ENCODE measurements at places on chromosomes 1 and 21. TPM values are rescaled to one million over a fixed set of nuclear protein-coding genes. Genes with fewer than 3 reads are reported as not detected.
A peak's percentile ranks its signal among the peaks of the same experiment; 100 is the strongest.

DNA sequence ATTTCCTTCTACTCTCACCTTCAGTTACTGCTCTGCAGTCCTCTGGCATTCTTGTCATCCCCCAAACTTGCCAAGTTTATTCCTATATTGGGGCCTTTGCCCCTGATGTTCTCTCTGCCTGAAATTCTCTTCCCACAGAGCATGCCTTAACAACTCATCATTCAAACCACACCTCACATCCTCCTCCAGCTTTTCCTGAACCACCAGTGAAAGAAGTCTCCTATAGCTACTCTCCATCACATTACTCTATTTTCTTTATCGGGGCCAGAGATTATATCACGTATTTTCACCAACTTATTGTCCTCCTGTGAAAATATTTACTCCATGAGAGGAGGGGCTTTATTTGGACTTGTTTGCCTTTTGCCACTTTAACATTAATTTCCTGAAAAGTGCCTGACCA lies 32.1 kb downstream of the EXTL2 start:
- DNase-seq, result no peak

Gene UMODL1
- total RNA-seq, result not detected

GRCh38 chr1:82466891-82467290 lies 666.2 kb downstream of the ADGRL2 start:
- DNase-seq, result no peak

- DNase-seq, result no peak
Observed at GRCh38 chr1:98849969-98850636, 154.6 kb downstream of the PLPPR5 start.

Gene TENT5C
- total RNA-seq, result 10.2 TPM

DNA sequence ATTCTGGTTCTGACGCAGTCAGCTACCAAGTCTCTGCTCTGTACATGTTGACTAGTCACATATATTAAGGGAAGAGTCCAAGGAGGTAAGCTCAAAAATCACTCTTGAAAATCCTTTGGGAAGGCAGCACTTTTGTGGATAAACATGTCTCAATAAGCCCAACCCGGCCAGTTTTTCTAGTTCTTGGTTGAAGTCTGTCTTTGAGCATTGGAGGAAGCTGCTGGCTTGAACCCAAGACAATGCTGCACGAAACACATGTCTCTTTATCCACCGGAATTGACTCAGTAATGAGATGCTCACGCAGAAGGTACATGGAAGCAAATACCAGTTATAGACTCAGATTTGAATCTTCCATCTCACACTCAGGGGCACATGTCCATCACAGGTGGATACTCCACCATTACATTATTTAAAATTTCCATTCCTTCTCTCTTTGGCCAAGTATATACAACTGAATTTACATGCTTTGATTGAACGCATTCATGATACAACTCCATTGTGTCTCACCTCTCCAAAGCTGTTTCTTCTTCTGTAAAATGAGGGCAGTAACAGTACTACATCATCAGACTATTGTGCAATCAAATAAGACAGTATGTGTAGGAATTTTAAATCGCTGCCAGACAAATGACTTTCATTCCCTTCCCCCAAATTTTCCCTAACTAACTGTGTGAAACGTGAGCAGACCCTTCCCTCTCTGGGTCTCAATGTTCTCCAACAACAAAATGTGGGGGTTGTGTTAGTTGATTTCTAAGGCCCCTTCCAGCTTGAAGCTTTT lies 9.6 kb upstream of the GUCA2A start:
- peak; percentile 91 for DNase-seq

GRCh38 chr1:228208831-228209551 lies 1.1 kb downstream of the OBSCN start:
- DNase-seq, result peak; percentile 15

- no peak for DNase-seq
Observed at GRCh38 chr1:54837002-54837853, 36.1 kb upstream of the TTC22 start.

DNA sequence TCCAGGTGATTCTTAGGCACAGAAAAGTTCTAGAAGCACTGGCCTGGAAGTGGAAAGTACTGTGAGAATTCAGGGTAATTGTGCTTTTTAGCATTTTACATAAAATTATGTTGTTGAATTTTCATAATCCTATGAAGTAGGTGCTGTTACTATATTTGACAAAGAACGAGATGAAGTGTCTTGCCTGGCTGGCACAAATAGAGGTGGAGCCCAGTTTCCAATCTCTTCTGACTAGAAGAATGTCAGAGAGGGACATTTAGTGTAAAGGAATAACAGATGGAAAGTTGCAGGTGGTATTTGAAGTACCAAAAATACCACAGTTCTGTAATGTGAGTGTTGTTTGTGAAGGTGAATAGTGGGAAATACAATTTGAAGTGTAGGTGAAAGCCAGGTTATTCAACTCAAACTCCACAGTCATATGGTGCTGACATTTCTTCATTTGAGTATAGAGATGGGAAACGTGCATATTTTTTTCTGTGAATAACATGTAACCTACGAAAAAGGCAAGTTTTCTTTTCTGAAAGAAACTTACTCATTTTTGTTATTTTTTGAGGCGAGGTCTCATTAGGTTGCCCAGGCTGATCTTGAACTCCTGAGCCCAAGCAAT lies 3.5 kb upstream of the TMCO2 start:
- DNase-seq, result no peak

- DNase-seq, result peak; percentile 92
Observed at GRCh38 chr1:153658400-153659174, at the start of gene SNAPIN. Gene SNAPIN, plus strand, starts transcription at chr1:153658703. Its CDS starts 41 bp downstream, at chr1:153658744.

- DNase-seq, result no peak
Observed at GRCh38 chr1:82400521-82400920, 599.8 kb downstream of the ADGRL2 start.

Gene CELA2B
- not detected for total RNA-seq

DNA sequence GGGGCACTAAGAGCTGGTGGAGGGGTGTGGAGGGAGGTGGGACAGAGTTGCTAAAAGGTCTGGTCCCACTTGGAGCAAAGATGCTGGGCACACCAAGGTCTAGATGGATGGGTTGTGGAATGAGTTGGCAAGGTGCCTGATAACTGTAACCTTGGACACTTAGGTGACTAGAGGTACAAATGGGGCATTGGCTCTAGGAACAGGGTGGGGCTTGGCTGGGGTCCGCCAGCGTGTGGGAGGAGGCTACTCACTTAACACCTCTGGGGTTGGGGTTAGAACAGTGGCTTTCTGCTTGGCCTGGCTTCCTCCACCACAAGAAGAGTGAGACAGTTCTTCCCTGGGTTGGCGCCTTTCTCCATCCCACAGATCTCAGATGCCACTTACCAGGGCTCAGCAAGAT lies 17.2 kb downstream of the KCNA2 start:
- no peak for DNase-seq

DNA sequence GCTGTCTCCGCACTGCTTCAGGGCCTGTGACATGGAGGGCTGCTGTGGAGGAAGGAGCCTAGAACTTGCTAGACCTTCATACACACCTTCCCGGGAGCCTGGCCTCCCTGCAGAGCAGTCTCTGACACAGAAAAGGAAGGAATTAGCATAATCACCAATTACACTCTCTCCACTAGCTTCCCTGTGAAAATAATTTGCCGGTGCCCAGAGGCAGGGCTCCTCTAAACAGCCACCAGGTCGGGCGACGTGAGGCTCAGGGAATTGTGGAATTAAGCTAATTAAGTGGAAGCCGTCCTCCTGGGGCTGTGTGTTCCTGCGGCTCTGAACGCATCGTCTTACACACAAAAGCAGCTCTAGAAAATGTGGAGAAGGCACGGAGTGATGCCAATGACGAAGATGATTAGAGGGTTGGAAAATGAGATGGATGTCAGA lies 82.6 kb downstream of the NENF start:
- no peak for DNase-seq

Gene SPRR1A
- total RNA-seq, result not detected

Gene LGALS8
- total RNA-seq, result 70.2 TPM

Gene MIXL1
- not detected for total RNA-seq

Gene U2AF1
- 43.0 TPM for total RNA-seq

- DNase-seq, result no peak
Observed at GRCh38 chr1:92367496-92367895, 68.6 kb downstream of the RPAP2 start.

GRCh38 chr1:211605034-211605433 lies 26.1 kb upstream of the SLC30A1 start:
- no peak for DNase-seq

- no peak for DNase-seq
Observed at GRCh38 chr1:6950001-6950765, 164.9 kb downstream of the CAMTA1 start.

Gene TBX15
- total RNA-seq, result 60.0 TPM

Gene MSH4
- 0.32 TPM for total RNA-seq

DNA sequence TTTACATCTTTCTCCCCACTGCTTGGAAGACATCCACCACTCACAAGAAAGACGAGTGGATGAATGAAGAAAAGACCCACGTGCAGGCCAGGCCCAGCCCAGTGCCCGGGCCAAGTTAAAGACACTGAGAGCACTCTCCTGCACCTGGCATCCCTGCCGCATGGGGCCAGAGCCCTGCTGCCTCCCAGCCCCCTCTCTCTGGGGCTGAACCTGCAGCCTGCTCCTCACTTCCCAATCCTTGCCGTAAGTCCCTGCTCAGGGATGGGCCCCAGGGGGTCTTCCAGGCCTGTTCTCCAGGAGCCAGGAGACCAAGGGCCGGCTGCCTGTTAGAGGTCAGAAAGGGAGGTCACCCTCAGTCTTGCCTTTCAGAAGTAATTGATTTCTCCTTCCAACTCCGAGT lies 168.5 kb upstream of the ZC3H12A start:
- no peak for DNase-seq

DNA sequence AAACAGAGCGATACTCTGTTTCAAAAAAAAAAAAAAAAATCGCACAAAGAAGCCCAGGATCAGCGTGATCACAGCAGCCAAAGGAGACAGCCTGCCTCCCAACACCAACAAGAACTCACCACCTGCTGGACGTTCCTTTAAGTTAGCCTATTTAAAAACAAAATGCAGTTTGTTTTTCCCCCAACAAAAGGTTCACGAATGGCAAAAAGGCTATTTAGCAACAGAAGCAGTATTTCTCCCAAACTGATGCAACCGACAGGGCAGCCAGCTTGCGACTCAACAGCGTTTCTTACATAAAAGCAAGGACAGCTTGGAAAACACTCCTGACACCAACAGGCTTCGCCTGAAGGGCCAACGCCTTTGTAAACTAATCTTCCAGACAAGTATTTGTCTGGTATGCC lies 6.8 kb downstream of the SSU72 start:
- no peak for DNase-seq

Gene KRTAP19-1
- total RNA-seq, result not detected

DNA sequence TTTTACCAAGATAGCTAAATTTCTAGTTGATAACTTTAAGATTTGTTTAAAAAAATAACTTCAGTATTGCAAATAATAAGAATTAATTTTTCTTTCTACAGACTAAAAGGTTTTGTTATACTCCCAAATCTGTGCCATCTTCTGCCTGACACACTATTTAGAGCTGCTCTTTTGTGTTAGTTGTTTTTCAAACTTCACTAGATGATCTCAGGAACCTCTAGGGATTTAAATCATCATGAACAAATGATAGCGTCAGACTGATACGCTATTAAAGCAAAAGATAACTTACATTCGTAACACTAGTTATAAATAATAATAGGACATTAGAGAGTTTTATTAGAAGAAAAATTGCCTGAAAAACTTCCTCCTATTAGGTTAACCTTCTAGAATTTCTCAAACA lies 243.1 kb upstream of the CXADR start:
- no peak for DNase-seq

Data from breast epithelium (tissue), 4 donors.